ENCODE measurements at places on chromosomes 3 and 15.
A peak's percentile ranks its signal among the peaks of the same experiment; 100 is the strongest.

- no peak for DNase-seq
These were observed 18.6 kb upstream of the PRR23E start for GRCh38 chr3:127174284-127174683.

DNA sequence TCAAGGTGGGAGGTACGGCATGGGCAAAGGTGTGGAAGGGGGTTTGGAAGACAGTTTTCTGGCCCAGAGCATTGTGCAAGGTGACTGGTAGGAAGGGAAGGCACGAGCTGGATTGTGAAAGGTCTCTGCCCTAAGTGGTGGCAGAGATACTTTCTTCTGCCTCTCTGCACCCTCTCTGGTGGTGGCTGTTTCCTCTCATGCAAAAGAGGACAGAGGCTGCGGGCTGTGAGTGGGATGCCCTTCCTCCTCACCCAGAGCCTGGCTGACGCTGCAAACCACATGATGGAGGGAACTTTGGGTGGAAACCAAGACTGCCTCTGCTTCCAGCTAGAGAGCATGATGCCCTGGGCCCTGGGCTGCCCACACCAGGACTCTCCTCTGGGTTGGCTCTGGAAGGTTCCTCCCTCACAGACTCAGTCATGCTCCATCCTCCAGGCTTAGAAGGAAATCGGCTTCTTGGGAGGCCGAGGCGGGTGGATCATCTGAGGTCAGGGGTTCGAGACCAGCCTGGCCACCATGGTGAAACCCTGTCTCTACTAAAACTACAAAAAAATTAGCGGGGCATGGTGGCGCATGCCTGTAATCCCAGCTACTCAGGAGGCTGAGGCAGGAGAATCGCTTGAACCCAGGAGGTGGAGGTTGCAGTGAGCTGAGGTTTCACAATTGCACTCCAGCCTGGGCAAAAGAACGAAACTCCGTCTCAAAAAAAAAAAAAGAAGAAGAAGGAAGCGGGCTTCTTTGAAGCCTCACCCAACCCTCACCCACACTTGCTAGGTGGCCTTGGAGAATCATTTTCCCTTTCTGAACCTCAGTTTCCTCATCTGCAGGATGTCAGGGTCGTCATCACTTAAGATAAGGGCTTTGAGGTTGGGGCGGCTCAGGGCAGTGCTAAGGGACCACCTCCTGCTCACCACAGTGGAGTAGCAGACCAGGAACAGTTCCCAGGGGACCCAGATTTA is 8.3 kb downstream of the PSTPIP1 start:
- DNase-seq, result peak; percentile 82

DNA sequence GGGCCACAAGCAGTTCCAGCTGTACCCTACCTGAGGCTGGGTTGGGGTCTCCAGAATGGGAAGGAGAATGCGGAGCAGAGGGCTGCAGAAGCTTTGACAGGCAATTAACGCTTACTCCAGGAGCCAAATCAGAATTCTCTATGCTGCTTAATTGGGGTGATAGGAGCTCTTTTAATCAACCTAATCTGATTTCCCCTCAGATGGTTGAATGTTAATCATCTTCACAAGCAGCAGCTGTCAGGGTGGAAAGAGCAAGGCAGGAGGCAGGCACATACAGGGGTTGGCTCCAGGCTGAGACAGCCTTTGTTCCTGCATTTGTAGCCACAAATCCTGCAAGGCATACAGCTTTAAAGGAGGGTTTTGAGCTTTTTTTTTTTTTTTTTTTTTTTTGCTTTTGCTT is 2.6 kb downstream of the CILP start:
- DNase-seq, result no peak

DNA sequence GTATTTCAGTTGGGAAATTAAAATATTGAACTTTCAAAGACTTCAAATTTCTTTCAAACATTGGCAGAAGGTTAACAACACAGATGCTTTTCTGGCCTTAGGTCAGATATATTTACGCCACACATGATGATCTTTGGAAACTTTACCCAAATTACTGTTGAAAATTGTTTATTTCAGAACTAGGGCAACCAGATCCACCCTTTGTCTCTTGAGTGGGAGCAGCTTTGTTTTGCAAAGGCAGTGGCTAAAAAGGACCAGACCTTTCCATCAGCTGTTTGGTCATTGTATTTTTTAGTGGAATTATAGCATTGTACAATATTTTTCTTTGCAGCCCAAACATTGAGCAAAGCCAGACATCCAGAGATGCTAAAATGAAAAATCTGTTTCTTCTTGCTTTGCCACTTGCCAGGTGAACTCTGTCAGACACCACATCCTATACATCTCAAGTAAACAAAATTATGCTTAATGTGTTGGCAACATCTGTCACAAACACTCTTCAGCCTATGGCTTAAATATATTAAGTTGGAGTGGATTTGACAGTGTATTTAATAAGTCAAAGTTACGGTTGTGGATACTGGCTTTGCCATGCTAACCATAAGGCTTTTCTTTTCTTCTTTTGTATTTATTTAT is 651.9 kb downstream of the RBMS3 start:
- no peak for DNase-seq

DNA sequence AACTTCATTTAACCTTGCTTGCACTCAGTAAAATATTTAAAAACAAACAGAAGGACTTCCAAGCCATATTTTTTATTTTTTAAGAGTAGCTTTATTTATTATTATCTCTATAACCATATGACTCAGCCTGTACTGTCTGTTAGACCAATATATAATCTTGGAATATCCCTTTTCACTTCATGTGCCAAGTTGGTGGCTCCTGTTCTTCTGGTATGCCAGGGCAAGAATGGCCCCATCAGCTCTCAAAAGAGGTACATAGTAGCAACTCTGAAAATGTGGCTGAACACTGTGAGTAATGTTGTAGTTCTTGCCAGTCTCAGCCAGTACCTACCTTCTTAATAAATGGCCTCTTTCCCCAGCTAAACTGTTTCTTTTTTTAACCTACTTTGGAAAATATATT is 257.0 kb upstream of the UBE2E1 start:
- DNase-seq, result no peak

DNA sequence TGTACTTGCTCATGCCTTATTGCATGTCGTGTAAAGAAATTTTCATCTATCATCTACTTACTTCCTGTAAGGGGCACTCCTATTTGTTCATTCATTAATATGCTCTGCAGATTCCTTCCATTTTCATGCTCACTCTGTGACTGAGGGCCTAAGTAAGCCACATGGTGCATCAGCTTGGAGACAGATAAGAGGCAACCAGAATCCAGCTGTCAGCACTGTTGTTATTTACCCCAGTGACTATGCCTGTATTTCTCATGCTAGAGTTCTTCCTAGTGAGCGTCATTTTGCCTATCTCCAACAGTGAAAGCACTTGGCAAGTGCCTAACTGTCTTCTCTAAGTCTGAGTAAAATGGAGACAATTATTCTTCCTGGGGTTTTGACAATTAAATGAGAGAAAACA is 124.8 kb upstream of the ABI3BP start:
- no peak for DNase-seq

DNA sequence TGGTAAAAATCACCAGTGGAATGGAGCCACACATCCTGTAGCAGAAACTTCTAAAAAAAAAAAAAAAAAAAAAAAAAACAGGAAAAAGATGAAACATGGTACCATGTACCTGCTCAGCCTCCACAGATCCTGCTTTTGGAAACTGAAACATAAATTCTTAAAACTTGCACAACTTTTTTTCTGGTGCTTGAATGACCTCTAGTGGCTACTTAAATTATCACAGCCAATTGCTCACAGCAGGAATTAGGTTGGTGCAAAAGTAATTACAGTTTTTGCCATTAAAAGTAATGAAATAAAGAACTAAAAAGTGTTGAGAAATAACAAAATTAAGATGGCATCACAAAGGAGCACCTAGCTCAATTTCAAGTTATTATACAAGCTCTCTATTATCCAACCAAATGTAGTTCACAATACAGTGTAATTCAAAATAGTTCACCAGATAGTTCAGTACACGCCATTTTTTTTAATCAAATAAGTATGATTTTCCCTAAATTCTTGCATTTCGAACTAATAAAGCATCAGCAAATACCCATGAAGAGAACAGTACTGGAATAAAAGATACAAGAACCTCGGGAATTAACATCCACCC is 80.6 kb downstream of the ULK4 start:
- DNase-seq, result peak; percentile 10

DNA sequence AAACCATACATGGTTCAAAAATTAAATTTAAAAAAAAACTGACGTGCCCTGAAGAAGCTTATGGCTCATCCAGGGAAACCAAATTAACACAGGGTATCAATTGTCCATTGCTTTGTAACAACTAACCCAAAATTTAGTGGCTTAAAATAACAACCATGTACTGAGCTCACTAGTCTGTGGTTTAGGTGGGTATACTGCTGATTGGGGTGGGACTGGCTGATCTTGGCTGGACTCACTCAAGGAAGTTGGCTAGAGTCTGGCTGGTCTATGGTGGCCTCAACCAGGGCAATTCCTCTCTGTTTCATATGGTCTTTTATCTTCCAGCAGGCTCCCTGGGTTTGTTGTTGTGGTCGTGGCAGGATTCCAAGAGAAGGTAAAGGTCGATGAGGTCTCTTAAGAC is 14.1 kb upstream of the EDC3 start:
- no peak for DNase-seq

- no peak for DNase-seq
These were observed 85.7 kb downstream of the TRIM42 start for GRCh38 chr3:140763532-140763931.

DNA sequence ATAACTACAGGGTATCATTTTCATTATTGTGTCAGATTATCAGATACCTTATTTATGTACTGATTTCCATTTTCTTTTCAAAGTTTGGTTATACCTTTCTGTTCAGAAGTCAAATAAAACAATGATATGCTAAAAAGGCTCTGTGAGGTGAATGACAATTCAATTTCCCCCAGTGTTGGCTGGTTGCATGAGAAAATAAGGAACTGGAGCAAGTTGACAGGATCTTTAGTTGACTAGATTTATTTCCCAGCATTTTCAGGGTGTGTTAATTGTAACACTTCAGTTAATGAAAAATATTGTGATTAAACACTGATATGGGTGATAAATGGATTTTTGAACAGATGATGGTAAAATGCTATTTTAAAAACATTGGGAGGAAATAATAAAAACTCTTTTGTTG is 122.8 kb upstream of the FAM3D start:
- DNase-seq, result no peak

All from stimulated activated CD4-positive, alpha-beta T cell treated with anti-CD3 and anti-CD28 coated beads, Interleukin-4, amount 100 ng/mL, for 24 hours (primary cell).